ENCODE measurements at places on chromosomes 5 and 9. TPM values are rescaled to one million over a fixed set of nuclear protein-coding genes. Genes with fewer than 3 reads are reported as not detected.

DNA sequence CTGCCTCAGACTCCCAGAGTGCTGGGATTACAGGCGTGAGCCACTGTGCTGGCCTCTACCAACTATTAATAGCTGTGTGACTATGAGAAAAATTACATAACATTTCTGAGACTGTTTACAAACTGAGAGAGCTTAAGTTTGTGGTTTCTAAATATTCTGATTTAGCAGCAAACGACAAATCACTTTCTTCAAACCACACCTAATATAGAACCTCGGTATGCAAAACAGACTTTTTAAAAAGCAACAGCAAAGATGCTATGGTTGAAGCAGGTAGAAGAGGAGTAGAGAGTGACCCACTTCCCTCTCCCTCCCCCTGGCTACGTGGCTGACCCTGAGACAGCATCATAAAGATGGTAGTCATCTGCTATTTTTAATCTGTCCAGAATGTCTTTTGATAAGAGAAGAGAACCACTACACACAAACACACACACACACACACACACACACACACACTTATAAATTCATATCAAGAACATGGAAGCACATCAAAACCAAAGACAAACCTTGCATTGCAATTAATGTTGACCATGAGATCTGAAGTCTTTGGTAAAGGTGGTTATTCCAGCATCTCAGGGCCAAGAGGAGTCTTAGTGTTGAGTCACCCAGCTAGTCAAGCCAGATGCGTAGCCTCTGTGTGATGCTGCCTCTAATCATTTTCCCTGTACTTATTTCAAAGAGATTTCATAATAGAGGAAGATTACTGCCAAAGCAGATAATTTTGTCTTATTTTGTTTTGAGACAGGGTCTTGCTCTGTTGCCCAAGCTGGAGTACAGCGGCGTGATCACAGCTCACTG lies 58.1 kb upstream of the TMEM215 start:
- H3K4me1 ChIP-seq: no peaks in the 10 kb centered on the region
- no peaks in the 10 kb centered on the region for H3K27me3 ChIP-seq
- H3K27ac ChIP-seq: no peak overlapping the region
- DNase-seq: no peak
- no peaks in the 10 kb centered on the region for H3K36me3 ChIP-seq

The IFNA13 gene
- not detected for total RNA-seq

GRCh38 chr5:32339878-32340277 lies 27.1 kb upstream of the MTMR12 start:
- H3K4me1 ChIP-seq: no peaks in the 10 kb centered on the region
- H3K36me3 ChIP-seq: no peaks in the 10 kb centered on the region
- no peaks in the 10 kb centered on the region for H3K27me3 ChIP-seq
- no peak for DNase-seq

The TIMD4 gene
- not detected for total RNA-seq

GRCh38 chr5:178832618-178833201 lies 27.0 kb upstream of the ZNF354B start:
- H3K4me3 ChIP-seq: no peak overlapping the region
- H3K27ac ChIP-seq: no peak overlapping the region
- no peaks in the 10 kb centered on the region for H3K27me3 ChIP-seq
- DNase-seq: no peak
- H3K4me1 ChIP-seq: no peaks in the 10 kb centered on the region
- no peaks in the 10 kb centered on the region for H3K36me3 ChIP-seq

DNA sequence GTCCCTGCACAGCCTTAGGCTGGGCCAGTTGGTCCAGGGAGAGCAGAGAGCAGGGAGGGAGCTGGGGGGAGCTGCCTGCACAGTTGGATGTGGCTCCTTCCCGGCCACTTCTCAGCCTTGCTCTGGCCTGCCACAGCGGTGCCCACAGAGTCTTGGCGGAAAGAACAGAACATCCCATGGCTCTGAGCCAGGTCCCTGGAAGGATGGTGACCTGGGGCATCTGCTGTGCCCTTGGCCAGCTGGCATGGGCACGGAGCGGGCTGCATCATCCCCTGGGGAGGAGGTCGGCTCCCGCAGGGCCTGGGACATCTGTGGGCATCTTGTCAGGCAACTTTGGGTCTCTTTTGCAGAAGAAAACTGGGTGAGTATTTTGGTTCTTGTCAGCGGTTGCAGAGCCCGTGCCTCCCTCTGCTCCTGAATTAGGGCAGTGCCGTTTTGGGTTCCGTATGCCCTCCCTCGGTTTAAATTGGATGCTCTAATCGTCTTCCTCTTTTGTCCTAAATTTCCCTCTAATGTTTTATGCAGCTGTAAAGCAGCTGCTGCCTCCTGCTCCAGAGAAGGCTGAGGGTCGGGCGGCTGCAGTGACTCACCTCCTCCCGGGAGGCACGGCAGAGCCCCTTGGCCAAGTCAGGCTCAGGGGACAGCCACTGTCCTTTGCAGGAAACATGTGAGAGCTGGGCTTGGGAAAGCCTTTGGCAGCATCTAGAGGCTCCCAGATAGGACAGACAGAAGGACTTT lies 10.5 kb upstream of the NACC2 start:
- H3K4me1 ChIP-seq: peaks cover 27% of the 10 kb centered on the region
- H3K27me3 ChIP-seq: no peaks in the 10 kb centered on the region
- H3K27ac ChIP-seq: no peak overlapping the region
- no peak overlapping the region for H3K4me3 ChIP-seq
- peak; percentile 27 for DNase-seq

The PITX1 gene
- total RNA-seq: 25.0 TPM

The C9orf85 gene
- 13.2 TPM for total RNA-seq
